Omental fat pad (tissue), 4 donors: ENCODE measurements at places on chromosomes 12 and 14. TPM values are rescaled to one million over a fixed set of nuclear protein-coding genes. Genes with fewer than 3 reads are reported as not detected.

The LYZ gene
- total RNA-seq = 214 TPM

The FAM222A gene
- not detected for total RNA-seq

The ZC2HC1C gene
- 5.6 TPM for total RNA-seq

The GYS2 gene
- total RNA-seq = 0.19 TPM

The DNAJC22 gene
- 3.0 TPM for total RNA-seq

The PPFIA2 gene
- total RNA-seq = 0.74 TPM

The PHETA1 gene
- 7.9 TPM for total RNA-seq

The TNS2 gene
- total RNA-seq = 121 TPM

The PRKD1 gene
- total RNA-seq = 34.7 TPM

The RNASE8 gene
- total RNA-seq = not detected

The KRT2 gene
- total RNA-seq = not detected

The KRT86 gene
- total RNA-seq = 0.37 TPM

The C14orf132 gene
- total RNA-seq = 2.8 TPM

The OR4E2 gene
- total RNA-seq = not detected

The ALX1 gene
- not detected for total RNA-seq

The SLC7A7 gene
- total RNA-seq = 52.0 TPM

The NRXN3 gene
- 0.36 TPM for total RNA-seq

The TRIM9 gene
- total RNA-seq = 1.5 TPM

The TAS2R8 gene
- not detected for total RNA-seq

The FBLN5 gene
- 177 TPM for total RNA-seq

The TCL1B gene
- not detected for total RNA-seq

The NTF3 gene
- not detected for total RNA-seq

The IFNG-AS1 gene
- total RNA-seq = not detected

The ABCB9 gene
- total RNA-seq = 3.6 TPM

The LMNTD1 gene
- not detected for total RNA-seq

The TTC6 gene
- total RNA-seq = not detected

The CRACR2A gene
- 3.5 TPM for total RNA-seq

The CCDC177 gene
- total RNA-seq = not detected

The ST8SIA1 gene
- total RNA-seq = 3.5 TPM

The DPY19L2 gene
- total RNA-seq = 28.4 TPM

The SELPLG gene
- total RNA-seq = 12.4 TPM

The ARHGEF40 gene
- 33.1 TPM for total RNA-seq

The SYCP3 gene
- 0.31 TPM for total RNA-seq

The GZMH gene
- total RNA-seq = not detected

The SERPINA10 gene
- total RNA-seq = not detected

The TMEM260 gene
- total RNA-seq = 13.6 TPM

The KRT1 gene
- total RNA-seq = 0.47 TPM

The ADAM21 gene
- not detected for total RNA-seq

The SCAF11 gene
- total RNA-seq = 110 TPM

The PPP1R1A gene
- 132 TPM for total RNA-seq

The RNASE7 gene
- total RNA-seq = not detected

The NINJ2 gene
- 8.6 TPM for total RNA-seq

The RPL41 gene
- 2,553 TPM for total RNA-seq

The EXOC3L4 gene
- 5.2 TPM for total RNA-seq
